ENCODE measurements at places on chromosomes 1 and 21.

GRCh38 chr1:201676197-201676596, 137.3 kb downstream of the NAV1 start:
- peaks cover 1% of the 10 kb centered on the region for H3K27me3 ChIP-seq
- no peak overlapping the region for H3K4me3 ChIP-seq
- no peak overlapping the region for H3K27ac ChIP-seq
- DNase-seq, result no peak
- H3K4me1 ChIP-seq, result no peaks in the 10 kb centered on the region

DNA sequence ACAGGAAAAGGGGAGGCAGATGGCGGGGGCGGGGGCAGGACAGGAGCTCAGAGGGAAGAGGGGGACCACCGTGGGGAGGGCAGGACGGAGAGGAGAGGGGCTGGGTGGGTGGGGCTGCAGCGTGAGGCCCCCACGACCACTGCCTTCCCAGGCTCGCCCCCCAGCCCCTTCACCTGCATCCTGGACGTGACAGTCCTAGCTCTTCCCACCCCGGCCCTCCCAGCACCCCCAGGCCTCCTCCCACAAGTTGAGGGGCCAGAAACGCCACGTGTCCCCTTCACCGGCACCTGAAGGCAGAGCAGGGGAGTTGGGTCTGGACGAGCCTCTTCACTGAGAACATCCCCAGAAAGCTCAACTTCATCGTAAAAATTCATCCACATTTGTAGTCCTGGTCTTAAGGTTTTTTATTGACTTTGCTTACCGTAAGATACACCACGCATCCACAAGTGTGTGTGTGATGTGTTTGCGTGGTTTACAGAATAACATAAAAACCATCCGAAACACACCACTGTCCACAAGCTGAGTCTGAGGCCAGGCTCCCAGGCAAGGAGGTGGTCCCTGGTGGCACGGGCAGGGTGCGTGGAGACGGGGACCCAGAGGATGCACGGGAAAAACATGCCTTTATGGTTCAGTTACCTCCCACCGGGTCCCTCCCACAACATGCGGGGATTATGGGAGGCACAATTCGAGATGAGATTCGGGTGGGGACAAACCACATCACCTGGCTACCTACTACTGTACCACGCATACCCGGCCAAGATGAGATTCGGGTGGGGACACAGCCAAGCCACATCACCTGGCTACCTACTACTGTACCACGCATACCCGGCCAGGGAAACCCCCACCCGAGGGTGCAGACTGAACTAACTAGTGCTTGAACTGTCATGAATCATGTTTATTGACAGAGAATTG, 13.9 kb upstream of the COL18A1 start:
- no peak overlapping the region for H3K27ac ChIP-seq
- H3K27me3 ChIP-seq, result peaks cover 5% of the 10 kb centered on the region
- no peaks in the 10 kb centered on the region for H3K36me3 ChIP-seq
- no peaks in the 10 kb centered on the region for H3K4me1 ChIP-seq
- DNase-seq, result no peak

DNA sequence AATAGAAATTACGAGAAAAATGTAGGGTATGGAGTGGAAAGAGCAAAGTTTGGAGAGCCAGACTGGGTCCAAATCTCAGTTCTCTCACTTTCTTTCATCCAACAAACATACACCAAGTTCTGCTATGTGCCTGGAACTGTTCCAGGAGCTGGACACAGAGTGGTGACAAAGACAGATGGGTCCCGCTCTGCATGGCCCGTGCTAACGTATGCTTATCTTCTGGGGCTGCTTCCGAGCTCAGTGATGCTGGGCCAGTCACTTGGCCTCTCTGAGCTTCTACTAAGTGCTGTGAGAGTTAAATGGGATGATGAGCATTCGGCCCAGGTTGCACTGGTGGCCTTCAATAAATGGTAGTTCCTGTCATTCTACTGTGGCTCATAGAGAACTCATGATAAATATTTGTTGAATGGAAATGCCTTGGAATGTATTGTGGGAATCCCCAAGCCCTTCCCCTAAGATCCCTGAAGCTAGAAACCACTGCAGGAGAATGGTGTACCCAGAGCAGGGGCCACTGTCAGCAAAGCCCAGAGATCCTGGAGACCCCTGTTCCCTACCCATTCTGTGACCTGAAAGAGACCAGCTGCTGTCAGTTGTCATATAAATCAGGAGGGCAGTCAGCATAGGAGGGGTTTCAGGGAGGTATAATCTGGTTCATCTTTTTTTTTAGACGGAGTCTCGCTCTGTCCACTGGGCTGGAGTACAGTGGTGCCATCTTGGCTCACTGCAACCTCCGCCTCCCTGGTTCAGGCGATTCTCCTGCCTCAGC, 3.8 kb downstream of the LEMD1 start:
- H3K4me3 ChIP-seq, result no peak overlapping the region
- H3K27me3 ChIP-seq, result no peaks in the 10 kb centered on the region
- H3K4me1 ChIP-seq, result no peaks in the 10 kb centered on the region
- no peak overlapping the region for H3K27ac ChIP-seq
- no peak for DNase-seq
- H3K36me3 ChIP-seq, result no peaks in the 10 kb centered on the region

DNA sequence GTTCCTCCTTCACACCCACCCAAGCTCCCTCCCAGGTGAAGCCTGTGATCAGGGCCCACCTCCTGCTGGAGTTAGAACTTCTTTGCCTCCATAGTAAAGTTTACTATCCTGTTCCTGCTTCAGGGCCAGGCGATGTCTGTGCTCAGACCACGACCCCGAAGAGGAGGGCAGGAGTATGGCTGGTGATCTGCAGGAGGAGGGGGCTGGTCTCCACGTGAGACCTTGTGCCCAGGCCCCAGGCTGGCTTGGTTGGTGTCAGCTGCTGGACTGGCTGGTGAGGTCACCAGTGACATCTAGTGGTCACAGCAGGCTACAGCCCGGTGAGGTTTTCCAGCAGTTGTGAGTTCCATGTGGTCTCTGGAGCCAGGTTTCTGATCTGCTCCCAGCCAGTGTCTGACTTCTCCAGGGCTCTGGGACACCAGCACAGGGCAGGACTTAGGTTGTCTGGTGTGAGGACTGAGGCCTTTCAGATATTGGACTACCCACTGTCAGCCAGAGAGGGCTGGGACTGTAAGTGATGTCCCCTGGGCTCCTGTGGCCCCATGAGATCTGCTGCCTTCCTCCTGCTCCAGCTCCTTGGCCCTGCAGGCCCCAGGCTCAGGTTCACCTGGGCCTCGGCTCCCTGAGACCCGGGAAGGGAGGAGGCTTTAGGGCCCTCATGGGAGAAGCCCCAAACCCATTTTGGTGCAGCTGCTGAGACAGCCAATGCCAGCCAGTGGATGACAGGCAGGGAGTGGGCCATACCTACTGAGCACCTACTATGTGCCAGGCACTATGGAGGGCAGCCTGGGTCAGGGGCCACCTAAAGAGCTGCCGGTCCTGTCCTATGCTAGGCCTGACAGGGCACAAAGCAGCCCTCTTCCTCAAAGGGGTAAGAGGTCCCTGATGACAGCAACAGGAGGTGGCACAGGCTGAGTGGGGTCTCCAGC, 6.0 kb upstream of the UBL4B start:
- peak; percentile 23 for DNase-seq
- no peak overlapping the region for H3K27ac ChIP-seq
- peaks cover 15% of the 10 kb centered on the region for H3K4me1 ChIP-seq

- DNase-seq, result no peak
- no peaks in the 10 kb centered on the region for H3K27me3 ChIP-seq
- peak overlapping the region; percentile 96 for H3K27ac ChIP-seq
- peaks cover 48% of the 10 kb centered on the region for H3K4me1 ChIP-seq
- no peak overlapping the region for H3K4me3 ChIP-seq
Measured at GRCh38 chr1:172359491-172359999, 60.9 kb upstream of the C1orf105 start.

DNA sequence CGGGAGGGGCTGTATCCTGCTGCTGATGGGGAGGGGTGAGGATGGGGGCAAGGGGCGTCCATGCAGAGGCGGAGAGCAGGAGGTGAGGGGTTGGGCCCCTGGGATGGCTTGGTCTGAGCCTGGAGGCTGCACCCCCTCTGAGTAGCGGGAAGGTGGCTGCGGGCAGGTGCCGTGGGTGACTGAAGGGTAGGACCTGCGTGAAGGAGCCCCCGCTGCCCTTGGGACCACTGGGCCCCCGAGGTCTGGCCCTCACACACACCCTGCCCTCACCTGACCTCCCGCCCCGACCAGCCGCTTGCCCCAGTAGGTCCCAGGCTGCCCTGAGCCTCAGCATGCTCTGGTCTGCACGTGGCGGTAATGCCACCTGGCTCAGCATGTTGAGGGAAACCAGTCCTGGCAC, 12.8 kb upstream of the SKI start:
- H3K36me3 ChIP-seq, result no peaks in the 10 kb centered on the region
- no peaks in the 10 kb centered on the region for H3K4me1 ChIP-seq
- no peak overlapping the region for H3K27ac ChIP-seq
- DNase-seq, result no peak
- no peaks in the 10 kb centered on the region for H3K27me3 ChIP-seq
- no peak overlapping the region for H3K4me3 ChIP-seq

- H3K27ac ChIP-seq, result peak overlapping the region; percentile 57
- DNase-seq, result peak; percentile 69
- H3K4me3 ChIP-seq, result peak overlapping the region; percentile 64
- no peaks in the 10 kb centered on the region for H3K27me3 ChIP-seq
- H3K4me1 ChIP-seq, result peaks cover 16% of the 10 kb centered on the region
- no peaks in the 10 kb centered on the region for H3K36me3 ChIP-seq
Measured at GRCh38 chr1:110619412-110620249, 13.5 kb upstream of the KCNA2 start.

GRCh38 chr1:195663549-195664280, 944.5 kb downstream of the KCNT2 start:
- H3K36me3 ChIP-seq, result no peaks in the 10 kb centered on the region
- DNase-seq, result no peak
- H3K4me1 ChIP-seq, result no peaks in the 10 kb centered on the region
- no peaks in the 10 kb centered on the region for H3K27me3 ChIP-seq
- no peak overlapping the region for H3K27ac ChIP-seq
- H3K4me3 ChIP-seq, result no peak overlapping the region

DNA sequence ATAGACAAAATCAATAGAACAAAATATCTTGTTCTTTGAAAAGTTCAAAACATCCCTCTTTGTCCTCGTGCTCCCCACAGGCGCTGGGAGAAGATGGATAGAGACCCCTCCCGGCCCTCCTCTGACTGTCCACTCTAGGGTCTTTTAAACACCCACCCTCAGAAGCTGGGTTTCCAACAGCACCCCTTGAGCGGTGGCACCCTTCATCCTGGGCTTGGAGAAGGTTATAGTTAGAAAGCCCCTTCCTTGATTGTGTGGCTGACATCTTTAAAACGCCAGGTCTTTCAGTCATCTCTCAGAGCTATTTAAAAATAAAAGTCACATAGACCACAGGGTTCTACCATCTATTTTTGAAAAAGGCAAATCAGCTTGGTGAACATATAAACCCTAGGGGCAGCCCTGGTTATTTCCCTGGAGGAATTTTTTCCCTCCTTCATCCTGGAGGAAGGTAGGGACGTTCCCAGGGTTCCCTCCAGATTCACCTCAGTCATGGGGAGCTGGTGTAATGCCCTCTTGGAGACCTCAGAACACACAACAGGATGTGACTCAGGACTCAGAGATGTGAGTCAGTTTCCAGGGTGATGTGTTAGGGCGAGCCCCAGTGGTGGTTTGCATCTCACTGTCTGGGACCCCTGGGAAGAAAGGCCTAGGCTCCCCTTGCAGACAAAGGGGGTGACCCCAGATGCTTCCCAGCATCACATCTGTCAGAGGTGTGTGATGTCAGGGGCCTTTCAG, 138.5 kb downstream of the CLIC6 start:
- H3K27ac ChIP-seq, result no peak overlapping the region
- no peaks in the 10 kb centered on the region for H3K27me3 ChIP-seq
- peaks cover 24% of the 10 kb centered on the region for H3K4me1 ChIP-seq
- H3K36me3 ChIP-seq, result no peaks in the 10 kb centered on the region
- DNase-seq, result no peak
- H3K4me3 ChIP-seq, result no peak overlapping the region

DNA sequence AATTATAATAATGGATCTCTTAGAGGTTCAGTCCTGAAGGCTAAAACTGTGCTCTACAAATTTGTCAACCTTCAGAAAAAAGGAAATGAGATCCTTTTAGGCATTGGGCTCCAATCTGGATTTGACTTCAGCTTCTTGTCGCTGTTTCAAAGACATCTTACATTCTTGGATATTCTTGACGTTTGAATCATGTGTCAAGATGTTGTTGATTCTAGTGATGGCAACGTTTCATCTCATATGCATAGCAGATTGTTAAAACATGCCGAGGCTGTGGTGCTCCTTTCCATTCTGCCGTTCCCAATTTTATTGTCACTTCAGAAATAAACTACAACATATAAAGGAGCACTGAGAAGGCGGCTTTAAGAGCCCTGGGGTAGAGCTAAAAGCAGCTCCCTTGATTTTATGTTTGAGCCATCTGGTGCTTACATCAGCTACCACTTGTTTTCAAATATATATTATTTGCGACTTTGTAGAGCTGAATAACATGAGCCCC, 467.6 kb upstream of the ZRANB2 start:
- no peak overlapping the region for H3K4me3 ChIP-seq
- H3K4me1 ChIP-seq, result no peaks in the 10 kb centered on the region
- no peak for DNase-seq
- H3K36me3 ChIP-seq, result no peaks in the 10 kb centered on the region
- H3K27me3 ChIP-seq, result no peaks in the 10 kb centered on the region

DNA sequence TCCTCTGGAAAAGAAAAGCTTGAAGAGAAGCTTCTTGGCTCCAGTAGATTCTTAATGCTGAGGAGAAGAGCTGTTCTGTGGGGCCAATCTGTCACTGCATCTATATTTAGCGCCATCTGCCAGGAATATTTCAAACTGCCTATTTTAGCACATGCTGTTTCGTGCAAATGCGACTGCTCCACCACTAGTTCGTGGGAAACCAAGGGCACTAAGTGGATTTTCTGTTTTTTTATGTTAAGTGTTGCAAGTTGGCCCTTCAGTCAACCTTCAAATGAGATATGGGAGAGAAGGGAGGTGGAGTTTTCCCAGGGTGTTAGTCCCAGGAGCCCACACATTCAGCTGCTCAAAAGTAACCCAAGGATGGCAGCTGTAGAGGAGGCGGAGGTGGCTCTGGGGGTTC, 91.9 kb downstream of the TSEN15 start:
- H3K27ac ChIP-seq, result no peak overlapping the region
- no peak overlapping the region for H3K4me3 ChIP-seq
- no peak for DNase-seq

DNA sequence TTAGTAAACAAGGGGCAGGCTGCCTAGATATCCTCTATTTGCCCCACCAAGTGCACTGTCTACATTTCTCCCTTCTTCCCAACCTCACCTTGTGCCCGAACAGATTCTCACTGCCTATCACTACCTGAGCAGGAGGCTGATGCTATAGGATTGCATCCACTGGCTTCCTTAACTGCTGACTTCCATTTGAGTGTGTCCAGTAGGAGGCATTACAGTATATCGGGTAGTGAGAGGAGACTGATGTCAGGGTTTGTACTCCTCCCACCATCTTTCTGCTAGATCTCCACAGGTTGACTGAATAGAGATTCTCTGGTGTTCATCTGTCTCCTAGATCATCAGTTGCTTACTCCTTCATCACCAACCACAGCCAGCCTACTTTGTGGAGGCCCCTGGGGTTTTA, 796.3 kb downstream of the LRRIQ3 start:
- H3K27ac ChIP-seq, result no peak overlapping the region
- DNase-seq, result no peak
- H3K27me3 ChIP-seq, result no peaks in the 10 kb centered on the region
- no peak overlapping the region for H3K4me3 ChIP-seq
- no peaks in the 10 kb centered on the region for H3K4me1 ChIP-seq
